RWPE1 (cell line): ENCODE measurements at places on chromosomes 4 and X.

- no peak for DNase-seq
Measured at GRCh38 chr4:56496241-56496640, 9.3 kb upstream of the ARL9 start.

DNA sequence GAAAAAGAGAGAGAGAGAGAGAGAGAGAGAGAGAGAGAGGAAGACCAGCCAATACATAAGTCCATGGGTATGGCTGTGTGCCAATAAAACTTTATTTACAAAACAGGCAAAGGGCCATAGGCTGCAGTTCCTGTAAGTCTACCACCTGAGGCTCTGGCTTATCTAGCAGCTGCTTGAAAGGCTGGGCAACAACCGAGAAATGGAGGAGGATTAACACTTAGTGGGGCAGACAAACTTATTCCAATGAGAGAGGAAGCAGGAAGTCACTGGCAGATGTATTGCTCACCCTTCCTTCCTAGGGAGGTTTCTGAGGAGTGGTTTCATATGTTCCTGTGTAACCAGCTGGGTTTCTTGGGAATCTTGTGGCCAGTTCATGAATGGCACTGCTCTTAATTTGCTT is 4.7 kb upstream of the GPR143 start:
- no peak for DNase-seq

GRCh38 chr4:144709159-144709558 is 63.2 kb downstream of the HHIP start:
- DNase-seq, result no peak

GRCh38 chr4:56409511-56410090 is 22.3 kb upstream of the AASDH start:
- DNase-seq, result no peak
